ENCODE measurements at places on chromosomes 4 and X.
A peak's percentile ranks its signal among the peaks of the same experiment; 100 is the strongest.

DNA sequence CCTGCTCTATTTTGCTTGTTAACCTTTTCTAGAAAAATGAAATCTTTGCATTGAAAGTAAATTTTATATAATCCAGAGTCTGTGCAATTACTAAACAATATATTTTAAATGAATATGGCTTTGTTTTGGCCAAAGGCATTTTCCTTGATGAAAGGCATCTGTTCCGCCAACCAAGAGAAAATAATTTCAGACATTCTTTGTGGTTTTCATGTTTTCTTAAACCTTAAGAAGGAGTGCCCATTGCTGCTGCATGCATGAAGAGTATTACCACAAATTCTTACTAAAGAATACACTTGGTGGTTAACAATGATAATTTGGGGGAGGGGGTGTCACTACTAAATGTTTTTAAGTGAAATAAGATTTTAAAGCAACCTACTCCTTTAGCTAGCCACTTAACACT, 2.7 kb upstream of the PDGFC start:
- no peak for ATAC-seq

DNA sequence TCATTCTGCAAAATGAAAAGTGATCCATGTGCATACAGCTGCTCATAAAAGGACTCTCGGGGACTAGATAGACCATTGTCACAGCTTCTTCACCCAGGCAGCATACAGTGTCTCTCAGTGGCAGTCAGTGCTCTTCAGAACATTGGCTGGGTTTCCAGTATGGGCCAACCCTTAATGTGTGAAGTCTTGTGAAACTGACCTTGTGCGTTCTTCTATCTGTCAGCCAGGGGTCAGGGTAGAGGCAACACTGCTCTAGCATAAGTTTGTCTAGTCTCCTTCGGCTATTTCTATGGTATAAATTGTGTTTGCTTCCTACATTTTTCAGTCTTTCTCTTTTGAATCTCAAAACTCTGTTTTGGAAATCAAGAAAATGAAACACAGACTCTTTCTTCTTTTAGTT, 37.0 kb upstream of the SMIM31 start:
- ATAC-seq = no peak

GRCh38 chr4:37902738-37903693, 12.1 kb downstream of the TBC1D1 start:
- ATAC-seq = no peak

DNA sequence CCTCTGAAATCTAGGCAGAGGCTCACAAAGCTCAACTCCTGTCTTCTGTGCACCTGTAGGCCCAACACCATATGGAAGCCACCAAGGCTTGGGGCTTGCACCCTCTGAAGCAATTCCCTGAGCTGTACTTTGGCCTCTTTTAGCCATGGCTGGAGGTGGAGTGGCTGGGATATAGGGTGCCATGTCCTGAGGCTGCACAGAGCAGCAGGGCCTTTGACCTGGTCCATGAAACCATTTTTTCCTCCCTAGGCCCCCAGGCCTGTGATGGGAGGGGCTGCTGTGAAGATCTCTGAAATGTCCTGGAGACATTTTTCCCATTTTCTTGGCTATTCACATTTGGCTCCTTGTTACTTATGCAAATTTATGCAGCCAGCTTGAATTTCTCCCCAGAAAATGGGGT, 20.9 kb upstream of the COL25A1 start:
- ATAC-seq = no peak

DNA sequence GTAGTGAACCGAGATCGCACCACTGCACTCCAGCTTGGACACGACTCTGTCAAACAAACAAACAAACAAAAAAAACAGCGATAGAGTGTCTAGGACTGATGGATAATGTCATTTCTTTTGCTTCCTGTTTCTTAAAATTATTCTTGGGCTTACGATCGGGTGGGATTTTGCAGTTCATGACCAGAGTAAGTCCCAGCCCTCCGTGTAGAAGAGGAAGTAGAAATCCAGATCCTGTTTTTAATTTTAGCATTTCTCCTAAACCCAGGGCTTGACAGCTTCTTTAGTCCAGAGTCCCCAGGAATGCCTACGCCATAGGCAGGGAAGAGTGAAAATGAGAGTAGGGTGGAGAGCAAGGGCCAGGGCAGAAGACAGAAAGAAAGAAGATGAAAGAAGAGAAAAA, 94.3 kb downstream of the HPRT1 start:
- no peak for ATAC-seq

GRCh38 chr4:174316954-174317353, 33.2 kb downstream of the CEP44 start:
- ATAC-seq = no peak

DNA sequence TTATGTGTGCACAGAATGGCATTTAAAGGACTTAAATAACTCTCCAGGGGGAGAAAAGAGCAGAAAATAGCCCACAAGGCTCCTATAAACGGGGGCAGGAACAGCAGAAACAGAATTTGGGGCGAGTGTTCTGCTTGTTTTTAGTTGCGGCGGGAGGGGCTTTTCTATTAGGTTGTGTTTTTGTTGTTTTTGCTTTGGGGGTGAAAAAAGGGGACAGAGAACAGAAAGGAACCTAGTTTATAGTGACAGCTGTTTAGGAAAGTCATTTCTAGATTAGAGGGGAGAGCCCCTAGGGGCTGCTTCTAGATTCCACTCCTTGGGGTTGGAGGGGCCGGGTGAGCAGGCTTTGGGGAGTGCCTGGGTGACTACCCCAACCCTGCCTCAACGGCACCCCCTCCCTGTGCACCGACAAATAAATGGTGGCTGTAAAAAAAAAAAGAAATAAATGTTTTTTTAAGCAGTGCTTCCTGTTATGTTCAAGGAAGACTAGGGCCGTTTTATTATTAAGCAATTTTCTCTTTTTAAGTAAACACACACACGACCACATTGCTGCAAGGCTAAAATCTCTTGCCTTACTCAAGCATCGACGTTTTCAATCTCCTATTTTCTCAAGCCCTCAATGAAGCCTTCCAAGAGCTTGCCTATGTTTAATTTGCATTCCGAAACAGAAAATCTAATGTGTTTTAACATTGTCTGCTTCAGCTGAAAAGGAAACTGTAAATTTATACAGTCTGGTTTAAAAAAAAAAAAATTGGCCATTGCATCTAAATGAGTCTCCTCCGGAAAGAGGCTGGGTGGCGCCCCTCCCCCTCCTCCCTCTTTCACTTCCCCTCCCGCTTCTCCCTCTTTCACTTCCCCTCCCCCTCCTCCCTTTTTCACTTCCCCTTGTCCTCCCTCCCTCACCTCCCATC, 123.3 kb upstream of the TBL1X start:
- ATAC-seq = peak; percentile 23

DNA sequence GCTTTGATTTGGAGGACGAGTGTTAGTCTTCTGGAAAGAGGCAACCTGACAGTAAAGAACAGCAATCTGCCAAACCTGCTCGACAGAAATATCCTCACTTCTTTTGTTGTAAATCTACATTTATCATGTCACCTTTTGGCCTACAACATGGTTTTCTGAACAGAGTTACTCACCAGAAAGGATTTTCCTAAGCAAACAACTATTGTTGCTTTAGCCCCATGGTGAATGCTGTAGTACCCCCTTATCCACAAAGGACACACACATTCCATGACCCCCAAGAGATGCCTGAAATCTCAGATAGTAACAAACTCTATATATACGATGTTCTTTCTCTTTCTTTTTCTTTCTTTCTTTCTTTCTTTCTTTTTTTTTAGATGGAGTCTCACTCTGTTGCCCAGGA, 42.7 kb downstream of the TMEM150C start:
- no peak for ATAC-seq

DNA sequence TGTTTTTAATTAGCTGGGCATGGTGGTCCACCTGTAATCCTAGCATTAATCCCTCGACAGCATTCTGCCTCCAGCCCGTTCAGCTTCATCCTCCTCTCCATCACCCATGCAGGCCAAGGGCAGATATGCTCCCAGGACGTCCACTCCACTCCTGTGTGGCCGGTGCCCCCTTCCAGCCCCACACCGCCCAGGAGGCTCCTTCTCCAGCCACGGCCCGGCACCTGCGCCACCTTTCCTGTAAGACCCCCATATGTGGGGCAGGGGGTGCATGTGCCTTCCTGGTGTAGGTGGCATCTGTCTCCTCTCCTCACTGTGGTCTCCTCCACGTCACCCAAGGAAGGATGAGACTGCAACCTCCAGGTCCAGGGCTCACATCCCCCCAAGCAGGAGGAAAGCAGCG, 57.0 kb upstream of the MXD4 start:
- no peak for ATAC-seq

DNA sequence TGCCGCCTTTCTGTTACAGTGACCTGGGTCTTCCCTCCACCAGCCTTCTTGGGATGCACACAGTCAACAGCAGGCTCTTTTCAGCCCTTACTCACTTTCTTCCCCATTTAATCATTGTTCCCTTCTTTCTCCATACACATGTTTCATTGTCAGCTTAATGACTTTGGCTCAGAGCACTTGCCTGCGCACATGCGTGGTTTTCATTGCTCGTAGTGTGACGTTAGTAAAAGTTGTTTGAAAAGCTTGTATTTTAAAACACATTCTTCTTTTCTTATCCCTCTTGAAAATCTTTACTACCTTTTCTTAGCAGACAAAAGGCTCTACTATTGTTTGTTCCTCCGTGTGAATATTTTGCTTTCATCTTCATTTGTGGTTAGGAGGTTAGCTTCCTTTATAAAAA, 19.7 kb upstream of the SCOC start:
- ATAC-seq = no peak

GRCh38 chr4:67939195-67939594, 24.1 kb downstream of the TMPRSS11A start:
- ATAC-seq = no peak

GRCh38 chrX:151505796-151506195, 57.7 kb upstream of the PASD1 start:
- no peak for ATAC-seq

DNA sequence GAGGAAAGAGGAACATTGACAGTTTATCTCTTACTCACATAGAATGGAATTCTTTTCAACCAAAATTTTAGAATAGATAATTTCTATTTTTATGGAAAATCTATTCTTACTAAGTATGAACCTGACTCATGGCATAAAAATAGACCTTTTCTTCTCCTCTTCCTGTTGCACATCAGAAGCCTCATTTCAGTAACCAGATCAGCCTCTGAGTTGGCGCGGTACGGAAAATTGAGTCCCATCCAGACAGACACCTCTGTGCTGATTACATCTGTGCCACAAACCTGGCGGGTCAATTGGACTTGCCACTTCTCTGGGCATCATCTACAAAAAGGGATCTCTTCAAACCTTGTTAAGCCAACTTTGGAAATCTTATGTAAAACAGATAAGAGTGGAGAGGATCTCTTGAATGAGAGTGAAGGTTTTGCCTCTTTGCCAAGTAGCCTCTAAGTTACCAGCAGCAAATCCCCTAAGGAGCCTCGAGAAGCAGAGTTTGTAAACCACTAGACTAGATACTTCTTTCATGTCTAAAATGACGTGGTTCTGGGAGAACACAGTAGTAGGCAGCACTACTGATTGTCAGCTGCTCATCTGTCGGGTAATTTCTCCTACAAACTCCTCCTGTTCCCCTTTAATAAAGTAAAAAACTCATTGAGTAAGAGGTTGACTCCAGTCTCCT, 37.4 kb downstream of the TENM3 start:
- no peak for ATAC-seq

GRCh38 chr4:146110871-146111485, 64.5 kb upstream of the LSM6 start:
- ATAC-seq = no peak

- ATAC-seq = no peak
Measured at GRCh38 chr4:17170131-17170530, 271.7 kb upstream of the LDB2 start.

Measured in gastroesophageal sphincter (tissue), 4 donors.